ENCODE measurements at places on chromosomes 7 and 10. TPM values are rescaled to one million over a fixed set of nuclear protein-coding genes. Genes with fewer than 3 reads are reported as not detected.

TRPV6 gene
- not detected for total RNA-seq

RHBDD2 gene
- 59.4 TPM for total RNA-seq

- no peak for DNase-seq
- no peaks in the 10 kb centered on the region for H3K36me3 ChIP-seq
- H3K4me3 ChIP-seq, result no peak overlapping the region
Measured at GRCh38 chr7:32887395-32887794, 4.2 kb downstream of the KBTBD2 start.

AKR1C8 gene
- total RNA-seq, result 2.0 TPM

CHST15 gene
- 0.95 TPM for total RNA-seq

GRCh38 chr10:11298116-11298515 lies 280.4 kb downstream of the CELF2 start:
- no peak overlapping the region for H3K27ac ChIP-seq
- H3K36me3 ChIP-seq, result peaks cover 37% of the 10 kb centered on the region
- H3K4me1 ChIP-seq, result no peaks in the 10 kb centered on the region
- no peaks in the 10 kb centered on the region for H3K27me3 ChIP-seq
- DNase-seq, result no peak
- no peak overlapping the region for H3K4me3 ChIP-seq

DNA sequence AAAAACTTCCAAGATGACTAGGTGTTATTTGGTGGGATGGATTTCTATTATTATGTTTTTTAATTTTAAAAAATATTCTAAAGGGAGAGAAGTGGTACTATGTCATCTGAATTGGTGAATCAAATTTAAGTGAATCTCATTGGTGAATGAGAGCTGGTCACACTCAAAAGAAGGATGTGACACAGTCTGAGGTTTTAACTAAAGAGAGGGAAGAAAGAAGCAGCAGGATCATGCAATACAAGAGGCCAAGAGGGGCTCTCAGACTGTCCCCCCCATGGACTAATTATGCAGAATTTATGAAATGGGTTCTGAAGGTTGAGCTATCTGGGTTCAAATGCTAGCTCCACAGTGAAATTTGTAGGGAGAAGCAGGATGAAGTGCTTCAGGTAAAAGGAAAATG lies 16.2 kb downstream of the MACC1 start:
- H3K4me3 ChIP-seq, result no peak overlapping the region
- H3K36me3 ChIP-seq, result no peaks in the 10 kb centered on the region
- H3K27ac ChIP-seq, result no peak overlapping the region
- no peaks in the 10 kb centered on the region for H3K27me3 ChIP-seq
- no peaks in the 10 kb centered on the region for H3K4me1 ChIP-seq

GRCh38 chr10:96153070-96153469 lies 23.0 kb downstream of the ZNF518A start:
- no peak overlapping the region for H3K4me3 ChIP-seq
- no peaks in the 10 kb centered on the region for H3K27me3 ChIP-seq
- no peak for DNase-seq
- H3K27ac ChIP-seq, result no peak overlapping the region

ELAPOR2 gene
- total RNA-seq, result 3.8 TPM

DNA sequence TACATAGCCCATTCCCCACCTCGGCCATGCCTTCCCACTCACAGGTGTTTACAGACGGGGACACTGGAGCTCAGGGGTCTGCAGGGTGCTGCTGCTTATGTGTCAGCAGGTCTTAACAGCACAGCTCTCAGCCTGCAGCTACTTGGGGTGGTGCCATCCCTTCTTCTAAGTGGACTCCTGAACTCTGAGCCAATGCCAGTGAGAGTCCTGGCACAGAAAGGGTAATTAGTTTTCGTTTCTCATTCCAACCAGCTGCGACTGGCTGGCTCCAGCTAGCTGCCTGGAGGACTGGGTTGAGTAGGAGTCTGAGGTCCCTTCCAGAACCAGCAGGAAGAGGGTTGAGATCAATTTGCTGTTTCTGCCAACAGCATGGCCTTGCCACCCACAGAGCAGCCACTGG lies 88.3 kb upstream of the AGK start:
- H3K36me3 ChIP-seq, result no peaks in the 10 kb centered on the region
- H3K27me3 ChIP-seq, result peaks cover 22% of the 10 kb centered on the region
- no peaks in the 10 kb centered on the region for H3K4me1 ChIP-seq
- H3K4me3 ChIP-seq, result no peak overlapping the region
- DNase-seq, result no peak
- no peak overlapping the region for H3K27ac ChIP-seq

- no peak for DNase-seq
- H3K27me3 ChIP-seq, result no peaks in the 10 kb centered on the region
- no peak overlapping the region for H3K4me3 ChIP-seq
- H3K4me1 ChIP-seq, result no peaks in the 10 kb centered on the region
Measured at GRCh38 chr7:34165927-34166550, 260.7 kb downstream of the BMPER start.
